ENCODE measurements at places on chromosomes 6 and 20. TPM values are rescaled to one million over a fixed set of nuclear protein-coding genes. Genes with fewer than 3 reads are reported as not detected.
A peak's percentile ranks its signal among the peaks of the same experiment; 100 is the strongest.

DNA sequence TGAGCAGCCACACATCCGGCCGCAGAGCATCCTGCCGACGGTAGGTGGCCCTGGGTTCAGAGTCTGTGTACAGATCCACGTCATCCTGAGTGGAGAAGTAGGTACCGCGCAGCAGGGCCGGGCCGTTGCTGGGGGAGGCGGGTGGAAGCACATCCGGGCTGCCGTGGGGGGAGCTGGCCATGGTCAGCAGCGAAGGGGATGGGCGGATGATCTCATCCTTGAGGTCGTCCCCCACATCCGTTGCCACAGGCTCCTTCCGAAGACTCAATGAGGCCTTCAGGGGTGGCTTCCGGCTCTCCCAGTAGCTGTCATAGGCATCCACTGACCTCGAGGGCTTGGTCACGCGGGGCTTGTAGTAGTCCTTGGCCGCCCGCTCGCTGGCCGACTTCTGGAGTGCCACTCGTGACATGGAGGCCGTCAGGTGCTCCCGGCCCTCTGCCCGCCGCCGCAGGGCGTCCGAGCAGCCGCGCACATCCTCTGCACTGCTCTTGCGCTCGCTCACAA, 9.2 kb downstream of the SPATA2 start:
- no peak for DNase-seq

GRCh38 chr6:40563111-40563510, 24.1 kb downstream of the LRFN2 start:
- DNase-seq: no peak

- DNase-seq: no peak
Observed at GRCh38 chr6:106620931-106621672, 8.2 kb downstream of the RTN4IP1 start.

- DNase-seq: peak; percentile 43
Observed at GRCh38 chr6:170082531-170083187, 208.2 kb downstream of the DLL1 start.

Gene RSPO3
- not detected for total RNA-seq

- no peak for DNase-seq
Observed at GRCh38 chr20:58137651-58138265, 90.7 kb downstream of the ANKRD60 start.

GRCh38 chr6:100479179-100480035, 14.7 kb upstream of the SIM1 start:
- DNase-seq: no peak

GRCh38 chr6:20403766-20404640, 2.3 kb downstream of the E2F3 start:
- DNase-seq: peak; percentile 89
